ENCODE measurements at places on chromosomes 2 and 18.

- no peak for DNase-seq
Measured at GRCh38 chr2:197914778-197915177, 110.4 kb downstream of the PLCL1 start.

- DNase-seq: no peak
Measured at GRCh38 chr18:2797951-2798350, 48.9 kb upstream of the EMILIN2 start.

- no peak for DNase-seq
Measured at GRCh38 chr2:106076941-106077340, 117.2 kb downstream of the UXS1 start.

- DNase-seq: no peak
Measured at GRCh38 chr2:187502467-187502866, 51.8 kb downstream of the TFPI start.

GRCh38 chr18:48440924-48441323, 31.7 kb upstream of the ZBTB7C start:
- DNase-seq: no peak

GRCh38 chr2:128721096-128721495, 402.4 kb upstream of the HS6ST1 start:
- DNase-seq: no peak

DNA sequence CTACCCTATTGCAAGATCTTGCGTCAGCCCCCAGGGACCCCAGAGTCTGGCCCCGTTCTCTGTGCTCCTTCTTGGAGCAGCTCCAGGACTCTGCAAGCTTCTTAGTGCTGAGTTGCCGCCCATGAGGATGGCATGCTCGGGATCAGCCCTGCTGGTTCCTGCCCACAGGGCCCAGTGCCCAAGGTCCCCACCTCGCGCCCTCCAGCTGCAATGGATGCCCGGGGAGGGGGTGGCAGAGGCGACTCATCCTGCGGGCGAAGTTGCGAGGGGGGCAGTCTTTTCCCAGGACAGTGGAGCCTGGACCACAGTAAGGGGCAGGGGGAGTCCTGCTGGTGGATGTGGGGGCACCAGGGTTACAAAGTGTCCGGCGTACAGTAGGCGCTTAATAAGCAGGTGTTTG, 261.9 kb downstream of the BCL2 start:
- no peak for DNase-seq

- DNase-seq: no peak
Measured at GRCh38 chr2:32931945-32932709, 14.6 kb upstream of the LTBP1 start.

DNA sequence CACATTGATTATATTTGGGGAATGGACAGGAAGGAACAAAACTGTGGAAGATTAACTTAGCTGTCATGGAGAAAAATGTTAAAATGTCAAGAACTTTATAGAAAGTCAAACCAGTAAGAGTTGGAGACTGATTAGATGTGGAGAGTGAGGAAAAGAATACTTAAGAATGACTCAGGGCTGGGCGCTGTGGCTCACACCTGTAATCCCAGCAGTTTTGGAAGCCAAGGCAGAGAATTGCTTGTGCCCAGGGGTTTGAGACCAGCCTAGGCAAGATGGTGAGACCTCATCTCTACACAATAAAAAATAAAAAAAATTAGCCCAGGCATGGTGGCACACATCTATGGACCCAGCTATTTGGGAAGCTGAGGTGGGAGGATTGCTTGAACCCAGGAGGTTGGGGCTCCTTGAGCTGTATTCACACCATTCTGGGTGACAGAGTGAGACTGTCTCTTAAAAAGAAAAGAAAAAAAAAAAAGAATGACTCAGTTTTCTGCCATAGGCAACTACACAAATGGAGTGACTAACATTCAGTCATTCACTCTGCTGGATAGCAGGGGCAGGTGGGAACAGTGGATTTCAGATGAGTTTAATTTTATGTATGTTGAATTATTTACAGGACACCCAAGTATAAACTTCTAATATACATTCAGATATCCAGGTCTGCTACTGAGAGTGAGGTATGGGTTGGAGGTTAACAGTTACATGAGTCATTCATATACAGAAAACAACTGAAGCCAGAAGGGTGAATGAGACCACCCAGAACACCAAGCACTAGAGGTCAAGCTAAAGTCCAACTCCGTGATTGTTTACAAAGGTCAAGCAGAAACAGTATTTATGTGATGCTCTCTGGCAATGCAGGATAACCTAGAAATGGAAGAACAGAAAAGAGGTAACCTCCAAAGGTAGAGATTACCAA, 33.9 kb downstream of the ORC2 start:
- no peak for DNase-seq

GRCh38 chr2:160890667-160891352, 269.4 kb upstream of the TANK start:
- no peak for DNase-seq

GRCh38 chr2:75790121-75790813, 79.6 kb upstream of the GCFC2 start:
- no peak for DNase-seq

GRCh38 chr18:8052237-8052701, 485.2 kb downstream of the PTPRM start:
- no peak for DNase-seq

DNA sequence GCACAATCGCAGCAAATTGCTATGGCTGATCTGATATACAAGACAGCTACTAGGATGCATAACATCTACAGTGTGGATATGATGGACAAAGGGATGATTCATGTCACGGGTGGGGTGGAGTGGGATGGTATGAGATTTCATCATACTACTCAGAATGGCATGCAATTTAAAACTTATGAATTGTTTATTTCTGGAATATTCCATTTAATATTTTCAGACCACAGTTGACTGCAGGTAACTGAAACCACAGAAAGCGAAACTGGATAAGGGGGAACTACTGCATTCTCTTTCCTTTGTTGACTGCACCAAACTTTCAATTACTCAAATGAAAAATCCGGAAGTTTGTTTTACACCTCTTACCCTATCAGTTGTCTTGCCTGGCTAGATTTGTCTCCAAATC, 94.4 kb upstream of the NEUROD1 start:
- DNase-seq: no peak

DNA sequence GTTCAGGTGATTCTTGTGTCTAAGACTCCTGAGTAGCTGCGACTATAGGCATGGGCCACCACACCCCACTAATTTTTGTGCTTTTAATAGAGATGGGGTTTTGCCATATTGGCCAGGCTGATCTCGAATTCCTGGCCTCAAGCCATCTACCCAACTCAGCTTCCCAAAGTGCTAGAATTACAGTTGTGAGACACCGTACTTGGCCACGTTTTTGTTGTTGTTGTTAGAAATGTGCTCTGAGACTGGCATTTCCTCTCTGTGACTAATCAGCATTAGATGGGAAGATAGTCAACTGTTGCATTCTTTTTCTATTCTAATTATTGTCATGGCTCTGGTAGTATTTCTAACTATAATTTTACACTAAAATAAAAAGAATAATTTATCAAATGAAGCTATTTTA, 191.7 kb downstream of the CAMKMT start:
- DNase-seq: no peak

DNA sequence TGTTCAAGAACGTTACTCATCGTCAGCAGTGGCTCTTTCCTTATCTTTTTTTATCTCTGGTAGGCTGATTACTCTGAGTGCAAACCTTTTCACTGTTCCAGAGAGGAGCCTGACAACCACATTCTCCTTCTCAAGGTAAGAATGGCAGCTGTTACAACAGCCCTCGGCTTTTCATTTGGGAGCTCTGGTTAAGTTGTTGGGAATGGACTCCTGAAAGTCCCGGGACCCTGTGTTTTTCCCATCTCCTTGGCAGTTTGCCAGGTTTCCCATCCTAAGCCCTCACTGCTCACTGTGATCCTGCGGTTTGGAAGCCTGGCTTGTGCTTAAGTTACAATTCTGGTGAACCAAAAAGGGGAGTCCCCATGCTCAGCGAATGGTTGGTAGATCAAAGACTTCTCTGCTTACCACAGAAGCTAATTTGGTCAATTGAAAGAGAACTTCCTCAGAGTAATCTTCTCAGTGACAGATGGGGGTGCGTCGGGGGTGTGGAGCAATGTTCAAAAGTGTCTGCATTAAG, 122.3 kb downstream of the LYPD6B start:
- no peak for DNase-seq

DNA sequence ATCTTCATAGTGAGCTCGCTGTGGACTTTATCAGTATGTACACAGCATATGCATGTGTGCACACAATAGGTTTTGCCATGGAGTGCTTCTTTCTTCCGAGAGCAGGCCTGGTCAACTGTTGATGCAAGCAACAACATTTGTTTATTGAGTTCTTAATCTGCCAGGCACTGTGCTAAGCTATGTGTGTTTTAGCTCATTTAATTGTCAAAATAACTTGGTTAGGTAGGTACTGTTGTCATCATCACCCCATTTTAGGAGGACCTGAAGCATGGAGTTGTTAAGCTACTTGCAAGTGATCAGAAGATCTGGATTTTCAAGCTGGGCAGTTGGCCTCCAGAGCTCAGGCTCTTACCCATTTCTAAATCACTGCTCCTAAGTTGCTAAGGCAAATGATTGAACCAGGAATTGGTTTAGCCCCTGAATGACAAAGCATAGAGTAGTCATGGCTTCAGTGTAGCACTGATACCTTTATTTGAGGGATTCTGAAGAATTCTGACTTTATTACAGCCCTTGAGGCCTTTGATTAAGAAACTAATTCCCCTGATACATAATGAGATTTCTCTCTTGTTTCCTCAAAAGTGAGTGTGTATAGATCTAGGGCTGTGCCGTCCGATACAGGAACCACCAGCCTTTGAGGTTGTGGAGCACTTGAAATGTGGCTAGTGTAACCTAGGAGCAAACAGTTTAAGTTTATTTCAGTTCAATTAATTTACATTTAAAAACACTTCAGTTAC, 132.9 kb downstream of the FMNL2 start:
- DNase-seq: no peak

DNA sequence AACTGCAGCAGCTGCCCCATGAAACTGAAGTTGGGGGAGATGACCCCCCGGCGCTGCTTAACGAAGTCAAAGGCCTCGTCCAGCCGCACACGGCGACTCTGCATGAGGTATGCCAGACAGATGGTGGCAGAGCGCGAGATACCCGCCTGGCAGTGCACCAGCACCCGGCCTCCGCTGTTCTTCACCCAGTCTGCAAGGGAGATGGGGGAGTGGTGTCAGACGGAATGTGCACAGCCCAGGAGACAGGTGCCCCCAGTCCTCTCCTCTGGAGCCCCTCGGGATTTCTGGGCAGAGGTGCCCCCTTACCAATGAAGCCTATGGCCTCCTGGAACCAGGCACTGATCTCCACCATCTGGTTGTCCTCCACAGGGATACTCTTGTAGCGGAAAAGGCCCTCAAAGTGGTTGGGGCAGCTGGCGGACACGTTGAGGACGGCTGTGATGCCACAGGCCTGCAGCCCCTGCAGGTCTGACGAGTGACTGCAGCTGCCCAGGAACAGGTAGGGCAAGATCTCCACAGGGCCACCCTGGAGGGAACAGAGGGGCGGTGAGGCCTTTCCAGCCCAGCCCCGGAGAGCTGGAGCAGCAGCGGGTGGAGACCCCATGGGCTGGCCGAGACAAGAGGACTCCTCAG, 1.3 kb downstream of the DUSP2 start:
- DNase-seq: no peak

DNA sequence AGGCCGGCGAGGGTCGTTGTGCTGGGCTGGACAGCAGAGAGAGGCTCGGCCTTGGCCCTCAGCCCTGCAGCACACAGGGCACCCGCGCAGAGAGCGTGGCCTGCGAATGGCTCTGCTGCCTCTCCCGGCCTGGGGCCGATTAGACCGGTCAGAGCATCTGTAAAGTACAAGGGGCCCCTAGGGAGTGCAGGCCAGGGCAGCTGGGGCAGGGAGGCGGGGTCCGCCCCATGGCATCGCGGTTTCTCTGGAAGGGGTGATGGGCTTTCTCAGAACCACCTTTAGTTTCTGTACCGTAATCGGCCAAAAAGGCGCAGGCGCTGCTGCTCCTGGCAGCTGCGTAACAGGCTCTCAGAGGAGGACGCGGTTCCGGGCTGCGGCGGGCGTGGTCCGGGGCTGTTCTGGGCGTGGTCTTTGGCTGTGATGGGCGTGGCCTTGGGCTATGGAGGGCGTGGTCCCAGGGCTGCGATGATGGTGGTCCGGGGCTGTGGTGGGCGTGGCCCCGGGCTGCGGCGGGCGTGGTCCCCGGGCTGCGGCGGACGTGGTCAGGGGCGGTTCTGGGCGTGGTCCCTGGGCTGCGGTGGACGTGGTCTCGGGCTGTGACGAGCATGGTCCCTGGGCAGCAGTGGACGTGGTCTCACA, 1.5 kb upstream of the GPR148 start:
- DNase-seq: peak; percentile 78

DNA sequence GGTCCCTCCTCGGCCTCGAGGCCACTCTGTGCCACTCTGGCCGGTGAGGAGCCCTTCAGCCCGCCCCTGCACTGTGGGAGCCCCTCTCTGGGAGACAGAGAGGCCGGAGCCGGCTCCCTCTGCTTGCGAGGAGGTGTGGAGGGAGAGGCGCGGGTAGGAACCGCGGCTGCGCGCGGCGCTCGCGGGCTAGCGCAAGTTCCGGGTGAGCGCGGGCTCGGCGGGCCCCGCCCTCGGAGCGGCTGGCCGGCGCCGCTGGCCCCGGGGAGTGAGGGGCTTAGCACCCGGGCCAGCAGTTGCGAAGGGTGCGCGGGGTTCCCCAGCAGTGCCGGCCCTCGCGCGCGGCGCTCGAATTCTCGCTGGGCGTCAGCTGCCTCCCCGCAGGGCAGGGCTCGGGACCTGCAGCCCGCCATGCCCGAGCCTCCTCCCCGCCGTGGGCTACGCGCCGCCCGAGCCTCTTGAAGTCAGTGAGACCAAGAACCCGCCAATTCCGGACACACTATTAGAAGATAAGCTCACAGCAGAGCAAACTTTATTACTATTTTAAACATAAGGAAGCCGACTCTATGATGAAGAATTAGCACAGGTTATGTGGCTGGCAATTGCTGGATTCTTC, 825.8 kb upstream of the FANCL start:
- DNase-seq: no peak

- no peak for DNase-seq
Measured at GRCh38 chr2:71576541-71576940, 123.2 kb downstream of the DYSF start.

GRCh38 chr18:27871726-27872125, 305.2 kb downstream of the CDH2 start:
- no peak for DNase-seq

GRCh38 chr2:9424447-9425164, 1.2 kb downstream of the CPSF3 start:
- no peak for DNase-seq

DNA sequence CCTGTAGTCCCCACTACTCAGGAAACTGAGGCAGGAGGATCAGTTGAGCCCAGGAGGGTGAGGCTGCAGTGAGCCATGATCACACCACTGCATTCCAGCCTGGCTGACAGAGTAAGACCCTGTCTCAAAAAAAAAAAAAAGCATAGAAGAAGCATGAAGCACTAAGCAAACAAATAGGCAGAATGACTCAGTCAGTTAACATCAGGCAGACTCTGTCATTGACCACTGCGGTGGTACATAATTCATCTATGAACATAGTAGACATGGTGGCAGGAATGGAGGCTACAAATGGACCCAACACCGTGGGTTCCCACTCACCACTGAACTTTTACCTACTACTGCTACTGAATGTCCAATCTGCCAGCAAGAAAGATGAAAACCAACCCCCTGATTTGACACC, 7.6 kb upstream of the ASXL2 start:
- DNase-seq: no peak

- DNase-seq: peak; percentile 20
Measured at GRCh38 chr18:54444319-54444914, 86.7 kb downstream of the C18orf54 start.

GRCh38 chr18:44093253-44093652, 587.4 kb upstream of the SETBP1 start:
- DNase-seq: no peak

GRCh38 chr2:158041400-158041799, 60.3 kb upstream of the UPP2 start:
- no peak for DNase-seq

- no peak for DNase-seq
Measured at GRCh38 chr2:218733171-218734021, 22.8 kb downstream of the TTLL4 start.
